A673 (cell line): ENCODE measurements at places on chromosomes 3 and 15.

DNA sequence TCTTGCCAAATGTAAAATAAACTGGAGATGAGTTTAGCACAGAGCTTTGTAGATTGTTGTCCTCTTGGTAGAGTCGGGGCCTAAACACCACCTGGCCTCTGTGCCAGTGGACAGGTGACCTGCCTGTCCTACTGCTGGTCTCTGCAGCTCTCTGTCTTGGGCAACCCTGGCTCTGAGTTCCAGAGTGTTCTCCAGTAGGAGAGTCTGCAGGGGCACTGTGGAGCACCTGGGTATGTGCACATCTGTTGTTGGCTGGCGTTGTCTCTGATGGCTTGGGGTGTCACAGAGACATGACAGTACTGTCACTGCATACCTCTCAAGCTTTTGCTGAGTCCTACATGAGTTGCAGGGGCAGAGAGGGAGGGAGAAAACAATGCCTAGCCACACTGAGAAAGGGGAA is 112.6 kb downstream of the IGF1R start:
- DNase-seq, result no peak

- peak; percentile 82 for DNase-seq
Observed at GRCh38 chr15:100873029-100873677, 6.5 kb upstream of the ALDH1A3 start.

GRCh38 chr3:3189102-3189727 is 9.7 kb upstream of the CRBN start:
- DNase-seq, result no peak

DNA sequence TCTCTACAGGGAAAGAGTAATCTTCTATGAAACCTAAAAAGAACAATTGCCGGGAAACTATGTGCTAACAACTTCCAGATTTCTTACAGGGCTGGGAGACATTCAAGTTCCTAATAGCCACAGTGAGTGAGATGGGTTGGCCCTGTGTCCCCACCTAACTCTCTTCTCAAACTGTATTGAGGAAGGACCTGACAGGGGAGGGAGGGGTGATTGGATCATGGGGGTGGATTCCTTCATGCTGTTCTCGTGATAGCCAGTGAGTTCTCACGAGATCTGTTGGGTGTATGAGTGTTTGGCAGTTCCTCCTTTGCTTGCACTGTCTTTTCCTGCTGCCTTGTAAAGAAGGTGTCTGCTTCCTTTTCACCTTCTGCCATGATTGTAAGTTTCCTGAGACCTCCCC is 958.7 kb downstream of the AGBL1 start:
- DNase-seq, result no peak
